ENCODE measurements at places on chromosomes 5 and 9.

- no peak for DNase-seq
Measured at GRCh38 chr9:123571240-123571639, 215.2 kb downstream of the CRB2 start.

- no peak for DNase-seq
Measured at GRCh38 chr9:278651-279050, 64.0 kb downstream of the DOCK8 start.

- no peak for DNase-seq
Measured at GRCh38 chr5:136799806-136800372, 434.5 kb upstream of the TRPC7 start.

GRCh38 chr5:93572608-93573353 lies 8.2 kb downstream of the NR2F1-AS1 start:
- DNase-seq = no peak

DNA sequence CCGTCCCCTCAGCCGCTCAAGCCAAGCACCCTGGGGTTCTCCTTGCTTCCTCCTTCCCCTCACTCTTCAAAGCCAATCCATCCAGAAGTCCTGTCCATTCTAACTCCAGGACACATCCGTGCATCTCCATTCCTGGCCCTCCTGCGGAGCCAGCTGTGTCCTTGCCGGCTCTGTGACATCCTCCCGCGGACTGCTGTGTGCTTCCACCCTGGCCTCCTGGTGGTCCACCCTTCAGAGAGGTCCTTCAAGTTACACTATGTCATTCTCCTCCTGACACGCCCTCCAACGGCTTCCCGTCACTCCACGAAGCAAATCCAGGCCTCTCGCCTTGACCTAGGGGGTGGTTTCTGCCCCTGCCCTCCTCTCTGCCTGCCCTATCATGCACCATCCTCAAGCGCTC lies 13.0 kb upstream of the SCGB3A1 start:
- DNase-seq = no peak

GRCh38 chr9:98551511-98552286 lies 157.0 kb downstream of the GABBR2 start:
- peak; percentile 39 for DNase-seq

DNA sequence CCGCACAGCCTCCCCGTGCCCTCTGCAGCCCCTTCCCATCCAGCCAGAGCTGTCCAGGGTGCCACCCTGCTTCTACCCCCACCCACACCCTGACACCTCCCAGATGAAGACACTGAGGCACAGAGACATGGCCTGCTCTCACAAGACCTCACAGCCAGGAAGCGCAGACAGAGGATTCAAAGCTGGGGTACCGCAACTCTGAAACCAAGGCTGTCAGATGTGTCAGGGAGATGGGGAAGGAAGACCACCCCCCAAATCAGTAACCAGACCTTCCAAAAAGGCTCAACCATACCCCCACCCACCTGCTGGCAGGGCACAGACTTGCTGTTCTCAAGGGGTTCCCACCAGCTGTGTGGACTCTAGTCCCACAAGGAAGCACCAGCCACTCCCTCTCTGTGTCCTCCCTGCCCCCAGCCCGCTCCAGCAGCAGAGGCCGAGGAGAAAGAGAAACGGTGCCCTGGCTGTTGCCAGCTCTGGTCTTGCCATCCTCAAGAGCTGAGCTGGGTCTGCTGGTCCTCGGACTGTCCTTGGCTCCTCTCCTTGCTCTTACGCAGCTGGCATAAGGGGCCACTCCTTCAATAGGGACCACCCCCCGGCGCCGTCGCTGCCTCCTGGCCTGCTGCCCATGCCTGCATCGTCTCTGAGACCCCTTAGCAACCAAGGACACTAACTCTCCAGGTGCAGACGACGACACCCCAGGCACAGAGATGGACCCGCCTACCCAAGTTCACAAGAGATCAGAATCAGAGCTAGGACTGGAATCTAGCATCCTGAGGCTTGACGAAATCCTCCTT lies 699 bp downstream of the AKNA start:
- DNase-seq = peak; percentile 64

DNA sequence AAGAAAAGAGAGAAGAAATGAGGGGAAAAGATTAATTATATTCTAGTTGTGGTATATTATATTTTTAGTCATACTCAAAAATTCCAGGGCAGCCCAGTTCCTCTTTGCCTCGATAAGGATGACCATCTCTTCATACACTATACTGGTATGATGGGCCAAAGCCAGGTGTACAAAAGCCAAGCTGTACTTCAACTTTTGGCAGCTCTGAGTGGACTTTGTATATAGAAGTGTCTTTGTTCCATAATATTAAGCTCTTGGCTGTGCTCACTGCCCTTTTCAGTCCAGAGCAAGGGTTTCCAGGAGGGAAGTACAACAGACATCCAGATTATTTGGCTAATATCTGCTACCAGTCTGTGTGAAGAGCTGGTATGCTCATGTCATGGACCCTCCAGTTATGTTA lies 934.3 kb upstream of the CDH10 start:
- DNase-seq = no peak

- no peak for DNase-seq
Measured at GRCh38 chr5:145913701-145914100, 22.7 kb upstream of the SH3RF2 start.

- DNase-seq = no peak
Measured at GRCh38 chr5:139636207-139636792, 11.8 kb upstream of the CXXC5 start.

- DNase-seq = peak; percentile 28
Measured at GRCh38 chr5:154418344-154418820, 27.4 kb upstream of the SAP30L start.

GRCh38 chr5:61354199-61354598 lies 22.1 kb downstream of the ZSWIM6 start:
- DNase-seq = no peak

DNA sequence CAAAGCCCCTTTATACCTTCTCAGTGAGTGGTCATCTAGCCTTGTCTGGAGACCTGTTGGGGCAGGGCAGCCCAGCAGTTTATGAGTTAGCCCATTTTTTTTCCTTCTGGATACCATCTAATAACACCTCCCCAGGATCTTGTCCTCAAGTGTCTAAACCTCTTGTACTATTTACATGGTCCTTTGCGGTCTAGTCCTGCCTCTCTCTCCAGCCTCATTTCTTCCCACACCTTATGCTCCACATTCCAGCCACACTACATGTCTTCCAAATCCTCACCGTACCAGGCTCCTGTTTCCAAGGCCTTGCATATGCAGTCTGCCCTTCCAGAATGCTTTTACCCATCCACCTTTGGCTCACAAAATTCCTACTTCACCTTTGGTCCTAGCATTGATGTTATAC lies 77.2 kb downstream of the ADRB2 start:
- no peak for DNase-seq

GRCh38 chr9:112184946-112185345 lies 9.8 kb upstream of the SUSD1 start:
- DNase-seq = no peak

GRCh38 chr9:134707031-134707680 lies 65.6 kb downstream of the COL5A1 start:
- DNase-seq = no peak

- peak; percentile 7 for DNase-seq
Measured at GRCh38 chr5:74164725-74165235, 475.7 kb downstream of the ENC1 start.

GRCh38 chr9:105438141-105438806 lies 9.6 kb upstream of the FSD1L start:
- no peak for DNase-seq

- DNase-seq = no peak
Measured at GRCh38 chr9:81969971-81970370, 18.6 kb upstream of the SPATA31D1 start.

DNA sequence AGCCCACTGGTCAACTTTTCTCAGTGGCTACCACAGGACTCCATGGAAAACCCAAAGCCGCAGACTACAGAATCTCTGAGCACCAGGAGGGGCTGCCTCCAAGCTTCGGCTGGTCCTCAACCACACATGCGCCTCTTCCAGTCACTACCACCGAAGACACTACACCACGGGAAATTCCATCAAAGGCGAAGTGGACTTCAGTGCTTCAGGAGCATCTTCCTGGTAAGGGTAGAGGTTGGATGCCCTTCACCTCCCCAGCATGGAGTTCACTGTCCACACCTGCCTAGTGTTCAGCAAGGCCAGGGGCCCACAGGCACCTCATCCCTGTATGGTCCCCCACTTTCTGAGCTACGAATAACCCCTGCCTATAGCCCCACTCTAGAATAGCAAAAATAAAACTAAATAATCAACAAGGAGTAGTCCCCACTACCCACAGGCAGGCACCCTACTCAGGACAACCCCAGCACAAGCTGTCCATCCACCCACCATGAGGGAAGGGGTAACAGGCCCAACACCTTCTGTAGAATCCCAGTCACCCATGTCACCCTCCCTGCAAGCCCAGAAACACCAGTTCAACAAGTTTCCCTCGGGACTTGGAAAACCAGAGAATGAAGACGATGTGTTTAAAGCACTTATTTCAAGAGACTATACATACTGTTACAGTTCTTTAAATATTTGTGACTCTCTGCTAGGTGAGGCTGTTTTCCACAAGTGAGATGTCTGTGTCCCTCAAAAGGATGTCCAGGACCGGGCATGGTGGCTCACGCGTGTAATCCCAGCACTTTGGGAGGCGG lies 2.6 kb downstream of the VDAC1 start:
- DNase-seq = no peak

- DNase-seq = peak; percentile 45
Measured at GRCh38 chr5:168114444-168115017, 176.9 kb upstream of the WWC1 start.

DNA sequence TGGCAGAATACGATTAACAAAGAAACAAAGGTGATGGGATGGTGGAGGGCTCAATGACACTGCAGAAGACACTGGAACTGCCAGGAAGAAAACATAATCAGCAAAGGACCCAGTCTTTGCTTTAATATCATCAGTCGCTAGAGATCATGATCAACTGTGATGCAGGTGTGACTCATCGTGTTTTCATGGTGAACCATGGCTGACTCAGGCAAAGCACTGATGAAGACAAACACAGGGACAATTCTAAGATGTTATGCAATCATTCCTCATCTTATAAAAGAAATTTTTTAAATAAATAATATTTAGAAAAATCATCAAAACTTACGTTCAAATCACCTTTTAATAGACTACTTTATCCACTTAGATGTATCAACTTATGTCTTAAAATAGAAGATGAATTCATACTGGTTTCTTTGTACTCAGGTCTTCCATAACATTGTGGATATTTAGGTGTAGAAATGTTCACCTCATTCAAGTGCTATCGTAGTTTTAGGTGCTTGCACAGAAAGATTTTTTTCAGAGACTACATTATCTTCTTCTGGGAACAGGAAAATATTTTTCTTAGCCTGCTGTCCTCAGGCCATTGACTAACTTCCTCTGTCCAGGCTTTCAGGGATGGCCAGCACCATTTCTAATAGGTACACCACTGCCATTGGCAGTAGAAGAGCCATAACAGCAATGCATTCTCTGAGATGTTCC lies 673.4 kb upstream of the MEF2C start:
- no peak for DNase-seq

GRCh38 chr5:10431415-10431814 lies 10.3 kb upstream of the ROPN1L start:
- DNase-seq = no peak

GRCh38 chr5:9370256-9370655 lies 175.6 kb downstream of the SEMA5A start:
- DNase-seq = no peak

- DNase-seq = no peak
Measured at GRCh38 chr5:54197018-54197417, 113.4 kb downstream of the ARL15 start.

GRCh38 chr5:41246376-41246775 lies 33.0 kb upstream of the C6 start:
- no peak for DNase-seq

DNA sequence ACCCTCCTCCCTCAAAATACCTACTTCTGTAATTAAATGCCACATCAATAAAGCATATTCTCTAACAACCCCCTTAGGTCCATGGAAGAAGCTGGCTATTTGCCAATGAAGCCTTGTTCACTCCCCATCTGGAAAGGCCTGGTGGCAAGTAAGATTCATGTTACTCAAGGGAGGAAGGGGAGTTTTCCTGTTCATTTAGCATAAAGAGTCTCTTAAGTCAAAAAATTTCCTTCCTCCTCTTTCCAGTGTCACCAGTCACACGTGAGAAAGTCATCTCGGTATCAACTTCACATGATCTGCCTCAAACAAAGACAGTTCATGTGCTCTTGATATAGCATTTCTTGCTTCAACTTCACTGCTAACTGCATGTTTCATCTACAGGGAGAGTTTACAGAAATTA lies 32.7 kb upstream of the RIC1 start:
- DNase-seq = no peak

DNA sequence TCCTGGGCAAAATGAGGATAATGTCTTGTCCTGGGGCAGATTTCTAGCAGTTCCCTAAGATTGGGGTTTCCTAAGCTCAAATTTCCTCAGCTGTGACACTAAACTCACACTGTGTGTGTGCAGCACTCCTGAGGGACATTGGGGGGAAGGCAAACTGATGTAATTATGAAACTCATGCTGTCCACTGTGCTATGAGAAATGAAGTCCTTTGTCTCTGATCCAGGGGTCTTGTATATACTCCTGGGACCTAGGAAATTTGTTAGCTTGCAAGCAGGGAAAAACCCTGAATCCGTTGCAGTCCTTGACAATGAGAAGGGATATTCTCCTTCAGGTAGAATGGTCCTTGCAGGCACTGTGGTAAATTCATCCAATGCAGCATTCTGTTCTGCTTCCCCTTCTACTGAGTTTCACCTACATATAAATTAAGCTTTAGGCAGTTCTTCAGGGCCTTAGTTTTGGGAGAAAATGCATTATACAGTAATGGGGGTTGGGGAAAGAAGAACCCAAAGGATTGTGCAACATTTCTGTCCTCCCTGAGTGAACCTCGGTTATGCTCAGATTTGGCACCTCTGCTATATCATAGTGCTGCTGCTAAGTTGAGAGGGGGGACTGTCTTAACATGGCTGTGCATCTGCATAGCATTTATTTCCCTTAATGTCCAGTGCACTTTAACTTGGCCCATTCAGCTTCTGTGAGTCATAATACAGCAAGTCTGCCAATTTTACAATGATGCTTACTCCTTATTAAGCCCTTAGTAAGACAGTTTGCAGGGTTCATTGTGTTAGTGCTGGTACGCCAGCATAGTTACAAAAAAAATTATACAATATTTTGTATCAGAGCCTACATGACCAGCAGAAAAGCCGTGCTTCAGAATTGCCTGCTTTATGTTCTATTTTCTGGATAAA lies 80.2 kb downstream of the PJA2 start:
- no peak for DNase-seq

DNA sequence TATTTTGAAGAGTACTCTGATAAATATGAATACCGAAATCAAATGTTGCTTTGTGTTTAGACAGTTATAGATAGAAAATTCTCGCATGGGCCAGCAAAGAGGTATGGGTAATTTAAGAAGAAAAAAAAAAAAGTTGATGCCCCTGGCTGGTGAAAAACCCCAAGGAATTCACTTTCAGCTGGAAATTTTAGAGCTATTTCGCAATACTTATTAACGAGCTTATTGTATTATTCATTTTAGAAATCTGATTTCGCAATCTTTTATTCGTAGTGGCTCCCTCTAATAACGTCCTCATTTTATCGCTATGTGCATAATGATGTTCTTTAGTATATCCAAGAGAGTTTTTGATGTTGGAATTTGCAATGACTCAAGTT lies 18.5 kb upstream of the FER start:
- DNase-seq = no peak

- DNase-seq = no peak
Measured at GRCh38 chr5:19172926-19173470, 815.0 kb downstream of the CDH18 start.

- no peak for DNase-seq
Measured at GRCh38 chr9:137750566-137750965, 127.0 kb upstream of the CACNA1B start.
